ENCODE measurements at places on chromosomes 12 and 14.

- no peak for DNase-seq
Measured at GRCh38 chr12:20305470-20305869, 62.9 kb upstream of the PDE3A start.

- DNase-seq = no peak
Measured at GRCh38 chr12:109084425-109084824, 8.8 kb downstream of the ALKBH2 start.

DNA sequence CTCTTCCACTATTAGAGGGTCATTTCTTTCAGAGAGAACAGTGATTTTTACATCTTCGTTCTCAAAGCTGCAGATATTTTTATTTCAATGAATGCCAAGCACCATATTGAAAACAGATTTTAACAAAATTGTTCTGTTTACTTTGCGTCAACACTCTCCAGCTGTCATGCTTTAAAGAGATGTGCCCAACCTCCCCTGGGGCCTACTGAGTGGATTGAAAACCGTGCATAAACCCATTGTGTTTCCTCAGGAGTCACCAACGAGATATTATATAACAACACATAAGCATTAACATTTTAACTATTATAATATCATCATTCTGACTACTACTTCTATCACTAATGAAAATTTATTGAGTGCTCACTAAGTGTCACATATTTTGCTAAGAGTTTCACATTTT lies 81.6 kb downstream of the MYF5 start:
- no peak for DNase-seq

GRCh38 chr14:71331403-71331802 lies 424.1 kb downstream of the PCNX1 start:
- no peak for DNase-seq

- DNase-seq = no peak
Measured at GRCh38 chr12:104691721-104692556, 235.2 kb downstream of the CHST11 start.

GRCh38 chr12:95173392-95174251 lies 43.6 kb downstream of the FGD6 start:
- DNase-seq = no peak

DNA sequence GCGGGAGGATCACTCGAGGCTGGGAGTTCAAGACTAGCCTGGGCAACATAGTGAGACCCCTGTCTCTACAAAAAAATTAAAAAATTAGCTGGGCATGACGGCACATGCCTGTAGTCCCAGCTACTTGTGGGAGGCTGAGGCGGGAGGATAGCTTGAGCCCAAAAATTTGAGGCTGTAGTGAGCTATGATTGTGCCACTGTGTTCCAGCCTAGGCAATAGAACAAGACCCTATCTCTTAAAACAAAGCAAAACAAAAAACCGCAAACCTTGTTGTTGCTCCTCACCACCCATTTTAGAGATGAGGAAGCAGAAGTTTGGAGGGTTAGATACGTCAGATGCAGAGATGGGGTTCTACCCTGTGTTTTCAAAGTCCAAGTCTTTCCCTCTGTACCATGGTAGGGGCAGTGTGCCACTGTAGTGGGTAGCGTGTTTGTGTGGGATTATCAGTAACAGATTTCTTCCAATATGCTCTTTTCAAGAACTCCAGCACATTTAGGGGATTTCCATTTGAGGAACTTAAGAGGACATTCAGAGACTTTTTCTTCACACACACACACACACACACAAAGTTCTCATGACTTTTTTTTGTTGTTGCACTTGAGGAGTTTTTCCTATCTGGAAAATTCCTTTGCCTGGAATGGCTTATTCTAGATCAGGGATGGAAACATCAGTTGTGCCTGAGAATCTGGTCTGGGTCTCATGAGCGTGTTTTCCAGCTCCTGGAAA lies 186.5 kb downstream of the CHST11 start:
- no peak for DNase-seq

DNA sequence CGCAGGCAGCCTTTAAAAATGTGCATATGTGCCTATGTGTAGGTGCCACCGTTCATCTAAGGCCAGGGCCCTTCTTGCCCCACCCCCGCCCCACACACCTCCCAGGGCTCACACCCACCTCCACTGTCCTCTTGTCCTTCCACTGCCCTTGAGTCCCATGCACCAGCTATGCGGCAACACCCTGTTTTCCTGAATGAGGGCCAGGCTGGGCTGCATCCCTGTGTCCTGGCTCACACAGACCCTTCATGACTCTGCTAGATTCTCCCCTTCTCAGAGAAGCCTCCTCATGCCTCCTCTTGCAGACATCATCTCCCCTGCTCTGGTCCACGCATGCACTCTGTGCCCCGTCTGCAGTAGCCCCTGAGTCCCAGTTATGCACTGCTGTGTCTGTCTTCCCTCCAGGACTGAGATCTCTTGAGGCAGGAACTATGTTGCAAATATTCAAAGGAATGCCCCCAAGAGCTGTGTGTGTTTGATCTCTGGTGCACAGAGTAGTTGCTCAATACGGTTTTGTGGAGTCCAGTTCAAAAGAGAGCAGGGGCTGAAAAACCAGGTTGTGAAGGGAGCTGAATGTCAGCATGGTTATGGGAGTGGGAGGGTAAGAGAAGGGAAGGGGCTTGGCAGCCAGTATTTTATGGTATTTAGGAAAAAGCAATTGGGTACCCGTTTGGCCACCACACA lies 47.3 kb upstream of the ESRRB start:
- DNase-seq = no peak

- DNase-seq = no peak
Measured at GRCh38 chr12:24597580-24597979, 351.3 kb downstream of the BCAT1 start.

GRCh38 chr12:19128485-19128884 lies 1.0 kb upstream of the PLEKHA5 start:
- DNase-seq = no peak

GRCh38 chr14:23580948-23581281 lies 2.3 kb upstream of the JPH4 start:
- peak; percentile 46 for DNase-seq

DNA sequence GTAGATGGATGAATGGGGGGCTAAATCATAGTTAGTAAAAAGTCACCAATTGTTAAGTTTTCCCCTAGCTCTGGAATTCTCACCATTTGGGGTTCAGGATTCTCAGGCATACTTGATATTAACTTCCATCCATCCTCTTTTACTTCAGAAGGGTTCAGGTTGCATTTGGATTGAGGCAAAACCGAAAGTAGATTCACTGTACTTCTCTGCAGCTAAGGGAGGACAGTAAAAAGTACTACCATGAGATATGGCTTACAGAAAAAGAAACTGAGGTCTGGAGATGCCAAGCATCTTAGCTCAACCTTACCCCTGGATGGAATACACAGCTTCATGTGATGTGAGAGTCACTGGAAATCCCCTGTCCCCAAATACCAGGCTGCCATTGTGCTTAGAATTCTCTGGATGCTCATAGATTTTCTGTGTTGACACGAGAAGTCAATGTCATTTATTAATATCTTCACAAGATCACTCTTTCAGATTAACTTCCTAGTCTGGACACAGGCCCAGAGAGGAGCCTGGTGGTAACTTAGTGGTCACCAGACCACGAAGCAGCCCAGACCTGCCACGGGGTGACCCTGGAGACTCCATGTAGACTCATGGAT lies 87.1 kb downstream of the SSPN start:
- DNase-seq = no peak

All from ecto neural progenitor cell (in vitro differentiated cells).